HS-27A (cell line): ENCODE measurements at places on chromosomes 12 and 14.
A peak's percentile ranks its signal among the peaks of the same experiment; 100 is the strongest.

GRCh38 chr14:36656687-36657398 lies 4.8 kb upstream of the PAX9 start:
- no peak for DNase-seq

DNA sequence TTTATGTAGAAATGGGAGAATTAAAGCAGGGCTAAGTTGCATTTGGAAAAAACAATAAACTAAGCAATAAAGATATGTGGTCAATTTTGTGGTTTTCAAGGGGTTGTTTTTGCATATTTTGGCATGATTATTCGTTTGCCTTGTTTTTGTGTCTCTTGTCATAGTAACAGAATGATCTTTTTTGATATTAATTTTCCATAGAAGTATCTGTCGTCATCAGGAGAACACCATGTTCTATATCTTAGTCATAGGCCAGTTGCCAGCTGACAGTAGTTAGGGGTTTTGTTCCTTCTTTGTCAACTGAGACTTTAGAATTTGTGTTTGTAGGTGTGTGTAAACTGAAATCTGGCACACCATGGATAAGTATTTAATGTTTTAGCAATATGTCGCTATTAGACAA lies 1354.8 kb downstream of the LRFN5 start:
- DNase-seq: no peak

DNA sequence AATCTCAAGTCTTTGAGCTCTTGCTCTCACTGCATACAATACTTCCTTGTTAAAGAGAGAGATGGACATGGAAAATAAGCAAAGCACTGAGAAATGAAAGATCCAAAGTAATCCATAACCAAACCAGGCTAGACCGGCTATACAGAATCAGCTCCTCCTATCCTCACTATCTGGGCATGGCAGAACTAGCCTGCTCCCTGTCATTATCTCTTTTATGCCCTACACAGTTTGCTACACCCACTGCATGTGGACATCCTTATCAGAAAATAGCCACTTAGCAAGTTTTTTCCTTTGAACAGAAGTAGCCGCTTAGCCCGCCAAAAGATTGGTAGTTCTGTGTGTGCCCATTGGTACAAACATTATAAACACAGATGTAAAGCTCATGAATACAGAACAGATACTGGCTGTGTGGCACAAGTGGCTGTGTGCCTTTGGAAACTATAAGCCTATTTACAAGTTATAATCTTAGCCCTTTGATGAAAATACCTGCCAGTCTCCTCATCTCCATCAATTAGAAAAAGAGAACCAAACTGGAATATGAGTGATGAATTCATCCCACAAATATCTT lies 34.7 kb downstream of the SPTB start:
- DNase-seq: no peak

GRCh38 chr14:76918782-76919394 lies 92.7 kb downstream of the LRRC74A start:
- peak; percentile 95 for DNase-seq

GRCh38 chr12:107094183-107094448 lies 767 bp upstream of the CRY1 start:
- DNase-seq: peak; percentile 91

DNA sequence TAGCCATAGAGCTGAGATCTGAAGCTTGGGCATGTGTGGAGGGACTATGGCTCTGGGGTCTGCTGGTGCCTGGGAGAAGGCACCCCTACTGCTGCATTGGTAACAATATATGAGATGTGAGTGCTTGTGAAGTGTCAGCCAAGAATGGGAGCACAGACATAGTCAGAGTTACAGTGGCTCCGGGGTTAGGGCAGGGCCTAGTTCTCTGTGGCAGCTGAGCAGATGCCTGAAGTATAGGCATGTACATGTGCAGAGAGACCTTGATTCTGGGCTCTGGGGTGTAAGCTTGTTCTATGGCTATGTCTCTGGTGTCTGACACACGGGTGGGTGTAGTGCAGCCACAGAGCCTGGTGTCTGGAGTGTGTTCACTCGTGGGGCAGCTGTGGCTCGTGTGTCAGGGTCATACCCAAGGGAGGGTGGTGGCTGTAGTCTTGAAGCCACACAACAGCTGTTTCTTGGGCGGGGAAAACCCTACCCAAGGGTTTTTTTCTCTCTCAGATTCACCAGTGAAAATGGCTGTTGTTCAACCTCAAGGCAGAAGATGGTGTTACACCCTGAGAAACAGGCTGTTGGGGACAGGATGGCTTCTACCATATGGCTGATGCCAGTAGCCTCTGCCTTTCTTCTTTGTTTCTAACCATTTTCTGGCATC lies 11.9 kb upstream of the TCL1A start:
- DNase-seq: no peak

DNA sequence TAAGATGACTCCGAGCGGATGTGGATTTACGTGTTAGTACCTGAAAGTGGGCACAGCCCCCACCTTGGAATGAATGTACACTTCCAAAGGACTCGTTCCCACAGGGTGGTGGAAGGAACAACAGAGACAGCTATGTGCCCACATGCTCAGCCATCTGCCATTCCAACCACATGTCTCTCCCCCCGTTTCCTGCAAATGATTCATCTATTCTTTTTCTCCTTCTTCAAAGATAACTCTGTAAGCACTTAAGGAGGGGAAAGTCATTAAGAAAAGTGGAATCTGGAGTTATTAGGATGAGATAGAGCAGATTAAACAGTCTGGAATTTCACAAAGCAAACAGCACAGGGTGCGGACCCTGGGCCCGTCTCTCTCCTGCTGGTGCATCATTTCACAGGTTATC lies 18.5 kb upstream of the DUSP6 start:
- DNase-seq: no peak

DNA sequence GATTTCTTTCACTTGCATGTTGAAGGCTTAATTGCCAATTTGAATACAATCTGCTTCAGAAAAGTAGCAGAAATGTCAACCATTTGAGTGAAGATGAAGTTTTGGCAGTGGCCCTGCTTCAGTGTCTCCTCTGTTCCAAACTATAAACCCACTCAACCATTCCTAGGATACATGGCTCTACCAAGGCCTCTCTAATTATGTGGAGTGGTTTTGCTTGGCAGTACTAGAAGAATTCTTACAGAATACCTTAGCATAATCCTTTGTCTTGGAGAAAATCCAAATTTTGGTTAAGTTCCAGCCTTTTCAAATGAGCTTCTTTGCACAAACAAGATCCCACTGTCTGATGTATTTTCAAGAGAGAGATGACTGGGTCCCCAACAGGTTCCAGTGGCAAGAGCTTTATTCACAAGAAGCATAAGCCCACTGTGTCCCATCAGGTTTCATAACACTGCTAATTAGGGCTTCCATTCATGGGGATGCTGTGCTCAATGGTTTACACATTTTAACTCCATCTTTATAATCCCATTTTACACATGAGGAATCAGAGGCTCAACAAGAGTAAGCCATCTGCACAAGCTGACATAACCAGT lies 234.5 kb downstream of the IPO8 start:
- DNase-seq: no peak

GRCh38 chr12:15527201-15528080 lies 205.1 kb downstream of the PTPRO start:
- no peak for DNase-seq

DNA sequence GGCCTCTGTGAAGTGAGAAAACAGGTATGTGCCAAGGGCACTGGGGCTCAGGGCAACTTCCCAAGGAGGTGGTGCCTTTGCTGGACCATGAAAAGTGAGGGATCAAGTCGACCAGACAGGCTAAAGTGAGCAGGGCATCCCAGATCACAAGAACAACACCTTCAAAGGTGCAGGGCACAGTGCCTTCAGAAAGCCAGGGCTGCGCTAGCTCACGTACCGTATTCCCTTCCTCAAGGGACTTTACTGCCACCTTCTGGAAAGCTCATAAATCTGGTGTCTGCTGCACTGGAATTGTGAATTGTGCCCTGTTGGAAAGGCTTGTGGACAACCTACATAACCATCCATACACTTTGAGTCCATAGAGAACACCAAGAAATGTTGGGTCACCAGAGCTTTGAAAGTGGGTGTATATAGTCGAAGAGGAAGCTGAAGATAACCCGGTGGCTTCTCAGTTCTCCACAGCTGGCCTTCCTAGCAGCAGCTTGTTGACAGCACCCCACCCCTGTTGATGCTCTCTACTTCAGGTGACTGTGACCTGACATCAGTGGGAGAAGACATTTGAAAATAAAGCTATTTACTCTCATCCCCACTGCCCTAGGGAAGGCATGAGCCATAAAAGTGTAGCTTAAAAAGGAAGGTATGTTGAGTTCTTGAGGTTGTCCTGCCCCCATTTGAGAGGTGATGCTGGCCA lies 24.5 kb downstream of the FIGNL2 start:
- DNase-seq: no peak

- peak; percentile 31 for DNase-seq
Observed at GRCh38 chr12:27733052-27733656, 22.5 kb downstream of the MRPS35 start.

GRCh38 chr14:69696633-69697557 lies 70.0 kb upstream of the SRSF5 start:
- no peak for DNase-seq

DNA sequence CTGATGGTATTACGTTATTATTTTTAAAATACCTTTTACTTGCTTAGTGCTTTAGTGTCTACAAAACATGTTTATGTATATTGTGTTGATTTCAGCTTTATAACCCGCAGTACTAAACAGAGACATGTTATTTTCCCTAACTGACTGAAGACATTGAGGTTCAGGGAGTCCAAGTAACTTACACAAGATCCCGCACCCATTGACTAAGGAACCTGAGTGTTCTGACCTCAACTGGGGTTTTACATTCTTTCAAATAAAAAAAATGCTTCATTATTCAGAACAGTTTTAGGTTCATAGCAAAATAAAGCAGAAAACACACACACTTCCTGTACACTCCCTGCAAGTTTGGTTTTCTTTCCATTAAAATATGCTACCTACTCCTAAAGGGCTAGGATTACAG lies 60.4 kb upstream of the METAP2 start:
- DNase-seq: no peak
